ENCODE measurements at places on chromosomes 11 and 22.

- DNase-seq, result no peak
Measured at GRCh38 chr11:75836417-75836816, 21.4 kb downstream of the UVRAG start.

DNA sequence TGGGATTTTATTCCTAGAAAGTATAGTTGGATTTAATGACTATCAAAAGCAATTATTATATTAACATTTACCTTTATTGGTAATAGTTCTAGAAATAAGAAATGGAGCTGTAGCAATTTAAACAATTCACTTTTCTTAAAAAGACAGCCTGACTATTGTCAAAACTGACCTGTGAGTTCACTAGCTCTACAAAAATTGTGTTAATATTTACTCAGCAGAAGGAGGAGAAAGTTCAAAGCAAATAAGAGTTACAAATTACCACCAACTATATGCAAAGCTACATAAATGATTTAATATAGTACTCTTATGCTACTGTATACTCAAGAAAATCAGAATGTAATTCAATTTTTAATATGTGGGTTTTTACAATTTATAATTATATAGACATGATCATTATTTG is 310.0 kb downstream of the DCDC1 start:
- DNase-seq, result no peak

GRCh38 chr22:49768077-49768910 is 59.4 kb downstream of the BRD1 start:
- DNase-seq, result no peak

DNA sequence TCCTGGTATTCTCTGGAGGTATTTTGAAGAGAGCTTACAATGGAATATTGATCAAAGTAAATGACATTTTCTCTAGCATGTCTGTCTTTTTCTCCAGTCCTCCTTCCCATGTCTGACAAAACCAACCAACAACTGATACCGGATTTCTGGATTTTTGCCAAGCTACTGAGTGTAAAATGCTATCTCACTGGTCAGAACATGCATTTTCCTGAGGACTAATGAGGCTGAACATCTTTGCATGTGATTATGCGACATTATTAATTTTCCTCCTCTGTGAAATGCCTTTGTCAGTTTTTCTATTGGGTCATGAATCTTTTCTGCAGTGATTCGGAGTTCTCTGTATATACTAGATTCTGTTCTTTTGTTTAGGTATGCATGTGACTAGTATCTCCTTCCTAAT is 51.4 kb downstream of the CDON start:
- DNase-seq, result no peak

GRCh38 chr11:76462317-76462716 is 17.5 kb downstream of the EMSY start:
- DNase-seq, result no peak

DNA sequence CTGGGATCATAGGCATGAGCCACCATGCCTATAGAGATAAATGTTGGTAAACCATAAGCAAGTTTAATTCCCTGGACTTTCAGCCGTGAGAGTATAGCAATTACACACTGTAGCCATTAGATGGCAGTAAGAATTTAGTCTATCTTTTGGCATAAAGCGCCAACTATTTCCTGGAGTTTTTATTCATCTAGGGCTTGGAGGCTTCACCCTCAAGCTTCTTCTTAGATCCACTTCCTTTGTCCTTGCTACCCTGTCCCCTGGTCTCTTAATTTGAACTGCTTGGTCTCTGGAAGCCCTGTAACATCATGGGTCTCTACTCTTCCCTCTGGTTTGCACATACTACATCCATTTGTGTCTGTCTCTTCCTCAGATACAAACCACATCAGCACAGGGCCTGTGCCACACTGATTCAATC is 38.2 kb downstream of the OR10A6 start:
- peak; percentile 49 for DNase-seq

- DNase-seq, result no peak
Measured at GRCh38 chr22:47168900-47169800, 406.7 kb downstream of the TBC1D22A start.

GRCh38 chr22:30171008-30171407 is 75.6 kb downstream of the LIF start:
- DNase-seq, result no peak

- DNase-seq, result peak; percentile 50
Measured at GRCh38 chr11:77619576-77620198, 17.9 kb downstream of the CLNS1A start.

DNA sequence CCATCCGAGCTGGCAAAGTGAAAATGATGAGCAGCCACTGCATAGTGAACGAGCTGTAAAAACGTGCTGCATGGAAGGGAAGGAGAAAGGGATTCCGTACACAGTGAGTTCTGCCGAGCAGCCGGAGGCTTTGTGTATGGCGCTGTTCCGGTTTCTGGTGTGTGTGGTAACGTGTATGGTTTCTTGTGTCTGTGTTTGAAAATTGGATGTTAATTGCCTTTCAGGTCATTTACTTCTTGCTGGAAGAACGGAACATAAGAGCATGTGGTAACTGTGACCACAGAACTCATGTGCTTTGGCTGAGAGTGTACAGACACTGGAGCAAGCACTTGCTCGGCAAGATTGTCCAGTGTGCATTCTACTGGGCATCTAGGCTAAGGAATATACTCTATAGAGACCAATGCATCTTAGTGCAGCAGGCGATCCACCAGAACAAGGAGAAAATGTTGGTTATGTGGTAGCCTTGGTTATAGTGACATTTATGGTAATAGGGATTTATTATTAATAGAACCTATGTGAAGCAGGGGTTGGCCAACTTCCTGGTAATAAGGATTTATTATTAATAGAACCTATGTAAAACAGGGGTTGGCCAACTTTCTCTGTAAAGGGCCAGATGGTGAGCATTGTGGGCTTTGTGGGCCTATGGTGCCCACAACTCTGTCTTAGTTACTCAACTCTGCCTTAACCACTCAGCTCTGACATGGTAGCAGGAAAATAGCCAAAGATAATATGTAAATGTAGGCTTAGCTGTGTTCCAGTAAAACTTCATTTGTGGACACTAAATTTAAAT is 49.2 kb downstream of the GRAMD1B start:
- DNase-seq, result no peak

DNA sequence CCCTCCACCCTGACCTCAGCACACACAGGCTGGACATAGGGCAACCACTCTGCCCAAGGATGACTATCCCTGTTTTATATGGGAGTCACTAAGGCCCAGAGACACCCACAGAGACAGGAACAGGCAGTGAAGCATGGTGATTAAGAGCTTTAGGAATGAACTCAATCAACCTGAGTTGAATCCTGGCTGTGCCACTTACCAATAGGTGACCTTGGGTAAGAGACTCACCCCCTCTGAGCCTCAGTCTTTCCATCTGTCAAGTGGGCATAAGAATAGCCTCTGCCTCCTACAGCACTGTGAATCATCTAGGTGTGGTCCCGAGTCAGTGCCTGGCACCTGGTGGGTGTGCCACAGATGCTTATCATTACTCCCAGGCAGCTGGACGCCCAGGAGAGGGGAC is 6.8 kb downstream of the CRYBB1 start:
- DNase-seq, result peak; percentile 18

GRCh38 chr22:39594411-39594810 is 23.9 kb downstream of the CACNA1I start:
- DNase-seq, result no peak

- DNase-seq, result no peak
Measured at GRCh38 chr11:38543986-38544385, 1946.0 kb upstream of the RAG2 start.

DNA sequence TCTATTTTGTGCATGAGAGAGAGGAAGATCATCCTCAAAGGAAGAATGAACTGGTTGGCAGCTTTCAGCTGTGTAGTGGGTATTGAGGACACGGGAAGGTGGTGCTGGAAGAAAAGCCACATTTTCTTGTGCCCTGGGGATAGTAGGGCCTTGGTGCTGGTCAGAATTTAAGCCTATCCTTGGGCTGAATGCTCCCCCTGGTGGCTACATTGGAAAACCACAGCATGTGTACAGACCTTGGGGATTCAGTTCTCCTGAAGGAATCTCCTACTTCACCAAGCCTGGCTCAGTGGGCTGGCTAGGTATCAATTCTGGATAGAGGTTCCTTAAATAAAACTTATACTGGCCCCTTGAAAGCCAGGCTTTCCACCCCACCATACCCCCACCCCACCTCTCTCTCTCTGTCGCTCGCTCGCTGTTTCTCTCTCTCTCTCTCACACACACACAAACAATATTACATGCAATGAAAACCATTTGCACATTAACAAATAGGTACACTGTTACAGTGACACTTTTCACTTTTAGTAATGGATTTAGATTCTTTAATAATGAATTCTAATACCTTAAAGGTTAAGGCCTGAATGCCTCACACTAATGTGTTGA is 2.8 kb upstream of the OR51M1 start:
- DNase-seq, result peak; percentile 35

DNA sequence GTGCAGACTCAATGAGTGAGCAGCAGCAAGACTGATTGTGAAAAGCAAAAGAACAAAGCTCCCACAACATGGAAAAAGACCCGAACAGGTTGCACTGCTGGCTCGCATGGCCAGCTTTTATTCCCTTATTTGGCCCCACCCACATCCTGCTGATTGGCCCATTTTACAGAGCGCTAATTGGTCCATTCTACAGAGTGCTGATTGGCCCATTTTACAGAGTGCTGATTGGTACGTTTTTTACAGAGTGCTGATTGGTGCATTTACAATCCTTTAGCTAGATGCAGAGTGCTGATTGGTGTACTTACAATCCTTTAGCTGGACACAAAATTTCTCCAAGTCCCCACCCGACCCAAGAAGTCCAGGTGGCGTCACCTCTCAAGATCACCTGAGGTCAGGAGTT is 15.3 kb upstream of the SLC25A1 start:
- DNase-seq, result no peak

- no peak for DNase-seq
Measured at GRCh38 chr22:22823131-22823810, 64.3 kb upstream of the IGLL5 start.

DNA sequence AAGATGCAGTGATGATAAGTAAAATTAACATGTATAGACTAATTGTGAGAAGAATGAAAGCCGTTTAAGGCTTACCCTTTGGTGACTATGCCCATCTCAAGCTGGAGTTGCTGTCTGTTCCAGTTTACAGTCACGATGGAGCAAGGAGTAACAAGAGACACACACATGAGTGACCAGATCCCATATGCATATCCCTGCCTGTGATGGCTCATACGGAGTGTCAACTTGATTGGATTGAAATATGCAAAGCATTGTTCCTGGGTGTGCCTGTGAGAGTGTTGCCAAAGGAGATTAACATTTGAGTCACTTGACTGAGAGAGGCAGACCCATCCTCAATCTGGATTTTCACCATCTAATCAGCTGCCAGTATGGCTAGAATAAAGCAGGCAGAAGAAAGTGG is 786.8 kb downstream of the FAM181B start:
- no peak for DNase-seq

DNA sequence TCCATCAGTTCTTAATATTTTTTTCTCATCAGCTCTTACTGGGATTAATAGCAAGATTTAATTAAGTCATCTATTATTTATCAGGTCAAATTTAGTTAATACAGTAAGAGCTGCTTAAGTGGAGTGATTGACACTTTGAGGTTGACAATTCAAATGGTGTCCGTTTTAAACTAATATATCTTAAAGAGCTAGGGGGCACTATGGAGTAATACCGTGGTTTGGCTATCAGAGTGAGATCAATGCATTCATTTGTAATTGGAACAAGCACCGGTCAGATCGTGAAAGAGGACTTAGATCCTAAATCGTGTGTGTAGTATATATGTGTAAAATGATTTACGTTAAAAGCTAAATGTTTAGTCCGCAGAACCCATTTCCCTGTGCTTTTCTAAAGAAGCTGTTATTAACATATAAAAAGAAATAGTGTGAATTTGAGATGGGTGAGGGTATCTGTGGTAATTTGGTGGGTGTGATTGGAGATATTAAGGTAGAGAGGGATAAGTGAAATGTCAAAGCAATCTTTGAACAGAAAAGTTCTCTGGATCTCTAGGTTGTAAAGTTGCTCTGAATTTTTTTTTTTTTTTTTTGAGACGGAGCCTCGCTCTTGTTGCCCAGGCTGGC is 2.3 kb downstream of the SIK2 start:
- DNase-seq, result peak; percentile 34

DNA sequence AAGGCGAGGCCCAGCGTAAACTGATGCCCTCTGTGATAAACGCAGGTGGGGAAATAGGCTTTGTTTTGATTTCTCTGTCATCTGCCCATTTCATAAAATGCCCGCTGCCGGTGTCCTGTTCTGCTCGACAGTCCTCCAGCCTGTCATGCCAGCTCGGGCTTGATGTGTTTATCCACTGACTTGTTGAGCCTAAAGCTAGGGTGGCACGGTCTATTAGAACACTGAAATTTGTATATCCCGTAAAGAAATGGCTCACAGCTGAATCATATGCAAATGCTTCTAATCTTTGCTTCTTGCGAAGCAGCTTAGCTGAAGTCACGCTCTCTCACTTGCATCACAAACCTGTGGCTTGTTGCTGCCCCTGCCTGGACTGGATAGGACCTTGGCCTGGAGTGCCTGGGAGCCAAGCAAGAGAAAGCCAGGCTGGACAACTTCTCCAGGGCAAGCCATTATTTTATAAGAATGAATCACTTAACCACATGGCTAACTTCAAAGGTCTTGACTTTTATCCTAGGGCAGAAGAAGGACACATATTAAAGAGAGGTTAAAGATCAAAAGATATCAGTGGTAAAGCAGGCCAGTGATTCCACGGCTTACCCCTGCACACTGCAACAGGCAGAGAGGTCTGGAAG is 33.1 kb downstream of the EHF start:
- peak; percentile 98 for DNase-seq

- peak; percentile 49 for DNase-seq
Measured at GRCh38 chr11:80595011-80595410, 1154.2 kb upstream of the TENM4 start.

DNA sequence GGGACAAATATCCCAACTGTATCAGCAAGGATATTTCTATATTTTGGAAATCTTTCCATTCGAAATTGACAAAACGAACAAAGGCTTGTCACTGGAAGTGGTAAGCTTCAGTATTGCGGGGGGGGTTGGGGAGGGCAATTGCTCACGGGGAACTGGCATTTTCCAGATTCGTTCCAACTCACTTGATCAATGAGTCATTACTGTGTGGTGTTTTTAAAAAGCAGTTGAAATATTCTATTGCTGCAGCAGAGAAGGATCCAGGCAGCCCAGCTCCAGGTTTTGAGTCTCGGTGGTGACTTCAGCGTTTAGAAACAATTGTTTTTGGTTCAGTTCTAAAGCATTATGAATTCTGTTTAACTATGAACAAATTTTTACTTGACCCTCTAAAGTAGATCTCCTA is 33.8 kb upstream of the FBLN1 start:
- DNase-seq, result peak; percentile 85

DNA sequence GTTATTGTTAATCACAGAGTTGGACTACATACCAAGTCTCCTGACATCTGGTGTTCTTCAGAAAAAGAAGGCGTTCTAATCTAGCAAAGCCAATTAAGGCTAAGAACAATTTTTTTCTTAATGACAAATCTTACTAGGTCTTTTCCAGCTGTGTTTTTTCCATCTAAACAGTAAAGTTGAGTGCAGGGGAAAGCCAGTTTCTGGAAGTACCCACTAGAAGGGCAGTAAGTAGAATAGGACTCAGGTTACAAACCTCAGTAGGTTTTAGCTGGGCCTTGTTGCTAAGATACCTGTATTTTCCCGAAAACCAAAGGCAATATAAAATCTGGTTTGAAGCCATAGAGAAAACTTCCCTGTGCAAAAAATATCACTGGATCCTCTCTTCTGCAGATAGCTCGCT is 351.9 kb downstream of the ETS1 start:
- DNase-seq, result no peak

- DNase-seq, result no peak
Measured at GRCh38 chr11:75474878-75475766, 42.1 kb upstream of the KLHL35 start.

GRCh38 chr11:2517016-2517385 is 72.2 kb downstream of the KCNQ1 start:
- DNase-seq, result no peak

- peak; percentile 33 for DNase-seq
Measured at GRCh38 chr11:73314117-73314961, 6.3 kb downstream of the ARHGEF17 start.
